ENCODE measurements at places on chromosomes 2 and 18.

- DNase-seq, result no peak
Observed at GRCh38 chr2:132797556-132797955, 127.6 kb upstream of the LYPD1 start.

GRCh38 chr18:32468147-32468845 lies 2.4 kb downstream of the GAREM1 start:
- no peak for DNase-seq

- DNase-seq, result no peak
Observed at GRCh38 chr2:177184606-177185005, 28.0 kb upstream of the HNRNPA3 start.

GRCh38 chr18:71760541-71760940 lies 783.6 kb downstream of the CBLN2 start:
- DNase-seq, result no peak

DNA sequence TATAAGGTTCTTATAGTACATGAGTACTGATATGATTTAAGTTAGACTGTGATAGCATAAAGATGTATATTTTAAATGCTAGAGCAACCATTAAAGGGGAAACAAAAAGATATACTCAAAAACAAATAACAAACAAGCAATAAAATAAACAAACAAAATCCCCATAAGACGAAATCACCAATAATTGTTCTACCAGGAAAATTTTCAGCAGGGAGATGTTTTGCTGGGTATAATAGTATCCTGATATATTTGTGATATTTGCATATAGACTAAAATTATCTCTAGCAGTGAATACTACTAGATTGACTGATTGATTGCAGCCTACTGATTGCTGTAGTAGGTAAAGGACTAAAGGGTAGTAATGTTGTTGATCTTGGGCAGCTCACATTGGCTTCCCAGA lies 177.4 kb downstream of the TMEM182 start:
- DNase-seq, result no peak

DNA sequence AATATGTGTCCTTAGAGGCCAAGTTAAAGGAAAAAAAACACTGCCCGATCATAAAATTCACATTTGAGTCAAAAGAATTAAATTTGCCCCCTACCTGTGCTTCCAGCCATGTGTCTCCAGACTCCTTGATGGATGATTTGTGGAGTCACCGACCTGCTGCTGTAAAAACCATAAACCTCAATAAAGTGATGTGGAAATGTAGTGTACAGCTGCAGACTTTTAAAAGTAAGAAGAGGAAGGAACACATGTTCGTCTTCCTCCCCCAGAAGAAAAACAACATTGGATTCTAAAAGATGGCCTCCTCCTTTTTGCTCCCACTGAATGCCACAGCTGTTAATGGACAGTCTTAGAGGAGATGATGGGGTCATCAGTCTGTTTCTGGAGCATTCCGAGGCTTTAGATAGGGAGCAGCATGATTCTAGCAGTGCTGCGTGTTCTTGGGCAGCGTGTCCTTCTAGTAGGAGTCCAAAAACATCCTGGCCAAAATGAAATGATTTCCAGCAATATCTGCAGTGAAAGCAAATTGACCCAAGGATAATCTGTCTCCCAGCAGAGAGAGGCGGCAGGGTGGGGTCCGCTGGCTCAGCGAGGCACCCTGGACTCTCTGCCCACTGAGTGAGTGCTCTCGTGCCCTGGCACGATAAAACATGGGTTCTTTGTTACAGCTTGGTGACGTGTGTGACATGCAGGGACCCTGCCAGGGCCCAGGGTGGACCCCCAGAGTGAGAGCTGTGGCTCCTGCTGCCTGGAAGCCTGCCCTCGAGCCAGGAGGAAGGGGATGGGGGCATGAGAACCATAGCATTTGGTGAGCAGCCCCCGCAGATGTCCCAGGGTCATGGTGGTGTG lies 196.1 kb downstream of the FAM210A start:
- DNase-seq, result no peak

GRCh38 chr2:23861952-23862351 lies 65.0 kb downstream of the ATAD2B start:
- DNase-seq, result no peak

DNA sequence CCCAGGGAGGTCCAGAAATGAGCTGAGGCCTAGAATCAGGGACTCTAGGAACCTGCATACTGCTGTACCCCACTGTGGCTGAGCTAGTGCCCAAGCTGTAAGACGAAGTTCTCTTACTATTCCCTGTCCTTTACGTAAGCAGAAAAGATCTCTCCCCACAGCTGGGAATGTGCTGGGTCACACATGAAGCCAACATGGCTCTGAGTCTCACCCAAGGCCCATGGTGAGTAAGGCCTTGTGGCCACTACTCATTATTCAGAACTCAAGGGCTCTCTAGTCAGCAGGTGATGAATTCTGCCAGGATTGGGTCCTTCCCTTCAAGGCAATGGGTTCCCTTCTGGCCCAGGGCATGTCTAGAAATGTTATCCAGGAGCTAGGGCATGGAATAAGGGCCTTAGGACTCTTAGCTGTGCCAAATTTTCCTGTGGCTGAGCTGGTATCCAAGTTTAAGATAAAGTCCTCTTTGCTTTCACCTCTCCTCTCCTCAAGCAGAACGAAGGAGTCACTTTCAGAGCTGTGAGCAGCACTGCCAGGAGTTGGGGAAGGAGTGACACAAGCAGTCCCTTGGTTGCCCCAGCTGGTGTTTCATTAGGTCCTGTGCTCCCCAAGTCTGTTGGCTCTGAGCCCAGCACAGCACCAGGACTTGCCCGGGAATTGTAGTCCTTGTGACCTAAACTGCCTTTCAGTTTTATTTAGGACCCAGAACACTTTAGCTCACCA lies 707.6 kb downstream of the SLC4A3 start:
- no peak for DNase-seq

- DNase-seq, result no peak
Observed at GRCh38 chr2:59826177-59826576, 727.3 kb downstream of the BCL11A start.

DNA sequence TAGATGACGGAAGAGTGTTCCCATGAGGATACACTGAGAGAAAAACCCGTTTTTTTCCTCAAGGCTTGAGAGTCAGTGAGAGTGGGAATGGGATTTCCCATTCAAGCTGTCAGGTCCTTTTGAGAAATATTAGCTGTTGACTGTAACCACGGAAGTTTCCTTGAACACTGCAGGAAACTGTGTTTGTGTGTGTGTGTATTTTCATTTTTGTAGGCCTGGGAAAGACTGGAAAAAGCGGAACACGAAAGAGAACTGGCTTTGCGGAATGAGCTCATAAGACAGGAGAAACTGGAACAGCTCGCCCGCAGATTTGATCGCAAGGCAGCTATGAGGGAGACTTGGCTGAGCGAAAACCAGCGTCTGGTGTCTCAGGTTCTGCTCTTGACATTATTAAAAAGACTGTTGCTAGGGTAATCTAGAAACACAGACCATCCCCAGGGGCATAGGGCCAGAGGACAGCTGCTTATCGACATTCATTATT lies 98.8 kb upstream of the EML6 start:
- no peak for DNase-seq

GRCh38 chr2:64342195-64343099 lies 111.5 kb upstream of the LGALSL start:
- no peak for DNase-seq

GRCh38 chr2:239177908-239178307 lies 222.9 kb downstream of the HDAC4 start:
- no peak for DNase-seq

DNA sequence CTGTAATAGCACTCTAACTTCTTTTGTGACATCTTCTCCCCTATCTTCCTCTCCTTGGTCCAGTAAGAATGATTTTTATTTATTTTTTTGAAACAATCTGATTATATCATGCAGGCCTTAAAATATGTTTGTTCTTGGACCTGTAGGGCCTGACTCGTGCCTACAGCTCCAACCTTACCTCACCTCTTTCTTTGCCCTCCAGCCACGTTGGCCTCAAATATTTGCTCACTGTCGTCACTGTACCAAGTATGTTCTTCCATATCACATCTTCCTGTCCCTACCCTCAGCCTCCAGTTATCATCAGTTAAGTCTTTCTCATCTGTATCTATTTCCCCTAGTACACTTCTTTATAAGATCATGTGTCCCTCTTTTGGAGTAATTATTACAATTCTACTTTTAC lies 125.5 kb downstream of the CDH7 start:
- DNase-seq, result no peak

DNA sequence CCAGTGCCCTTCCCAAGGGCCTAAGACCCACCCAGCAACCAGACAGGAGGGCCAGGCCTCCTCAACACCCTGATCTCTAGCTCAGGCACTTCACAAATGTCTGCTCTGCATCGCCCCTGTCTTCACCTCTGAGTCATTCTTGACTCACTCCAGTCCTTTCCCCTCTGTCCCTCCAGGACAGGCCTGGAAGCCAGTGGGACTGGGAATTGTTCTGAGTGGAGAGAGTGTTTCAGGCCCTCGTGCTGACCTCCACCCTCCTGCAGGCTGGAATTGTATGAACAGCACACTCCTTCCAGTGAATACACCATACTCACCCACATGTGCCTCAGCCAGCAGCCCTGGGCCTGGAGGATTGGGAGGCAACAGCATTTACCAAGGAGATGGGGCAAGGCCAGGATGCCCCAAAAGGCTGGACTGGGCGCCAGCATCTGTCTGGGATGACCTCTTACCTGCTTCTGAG lies 304.2 kb downstream of the CYP26B1 start:
- no peak for DNase-seq

- DNase-seq, result no peak
Observed at GRCh38 chr2:25757906-25758305, 84.5 kb upstream of the DTNB start.

DNA sequence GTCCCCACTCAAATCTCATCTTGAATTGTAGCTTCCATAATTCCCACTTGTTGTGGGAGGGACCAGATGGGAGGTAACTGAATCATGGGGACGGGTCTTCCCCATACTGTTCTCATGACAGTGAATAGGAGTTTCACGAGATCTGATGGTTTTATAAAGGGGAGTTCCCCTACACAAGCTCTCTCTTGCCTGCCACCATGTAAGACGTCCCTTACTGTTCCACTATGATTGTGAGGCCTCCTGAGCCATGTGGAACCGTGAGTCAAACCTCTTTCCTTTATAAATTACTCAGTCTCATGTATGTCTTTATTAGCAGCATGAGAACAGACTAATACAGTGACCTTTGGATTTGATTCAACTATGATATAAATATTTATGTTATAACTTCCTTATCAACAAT lies 78.0 kb downstream of the CYRIA start:
- no peak for DNase-seq

GRCh38 chr18:27604583-27604982 lies 419.5 kb upstream of the CHST9 start:
- no peak for DNase-seq

DNA sequence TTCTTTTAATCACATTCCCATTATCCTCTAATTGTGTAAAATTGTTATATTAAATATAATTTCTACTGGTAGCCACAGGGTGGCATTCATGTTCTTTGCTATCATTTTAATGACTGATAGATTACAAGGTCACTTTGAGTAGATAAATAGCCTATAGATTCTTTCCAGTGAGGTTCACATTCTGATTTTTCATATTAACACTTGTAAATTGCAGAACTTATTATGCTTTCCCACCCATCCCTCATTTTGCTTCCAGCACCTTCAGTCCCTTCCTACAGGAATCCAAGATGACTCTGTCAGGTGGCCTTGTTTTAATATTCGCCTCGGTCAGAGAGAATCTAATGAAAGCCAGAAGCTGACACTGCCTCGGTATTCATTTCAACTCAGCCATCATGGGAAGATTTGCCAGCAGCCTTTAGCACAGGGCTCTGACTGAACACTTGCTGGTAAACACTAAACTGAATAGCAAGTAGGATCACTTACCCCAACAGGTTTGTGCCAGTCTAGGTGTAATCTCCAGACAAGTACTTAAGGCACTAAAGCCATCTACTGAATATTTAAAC lies 101.2 kb upstream of the FSHR start:
- DNase-seq, result no peak

- no peak for DNase-seq
Observed at GRCh38 chr2:14693874-14694273, 61.4 kb downstream of the LRATD1 start.

GRCh38 chr2:195202163-195202845 lies 454.7 kb upstream of the SLC39A10 start:
- no peak for DNase-seq

- DNase-seq, result no peak
Observed at GRCh38 chr2:28428486-28428885, 35.8 kb downstream of the FOSL2 start.

GRCh38 chr2:27721335-27721734 lies 50.2 kb upstream of the MRPL33 start:
- DNase-seq, result no peak

DNA sequence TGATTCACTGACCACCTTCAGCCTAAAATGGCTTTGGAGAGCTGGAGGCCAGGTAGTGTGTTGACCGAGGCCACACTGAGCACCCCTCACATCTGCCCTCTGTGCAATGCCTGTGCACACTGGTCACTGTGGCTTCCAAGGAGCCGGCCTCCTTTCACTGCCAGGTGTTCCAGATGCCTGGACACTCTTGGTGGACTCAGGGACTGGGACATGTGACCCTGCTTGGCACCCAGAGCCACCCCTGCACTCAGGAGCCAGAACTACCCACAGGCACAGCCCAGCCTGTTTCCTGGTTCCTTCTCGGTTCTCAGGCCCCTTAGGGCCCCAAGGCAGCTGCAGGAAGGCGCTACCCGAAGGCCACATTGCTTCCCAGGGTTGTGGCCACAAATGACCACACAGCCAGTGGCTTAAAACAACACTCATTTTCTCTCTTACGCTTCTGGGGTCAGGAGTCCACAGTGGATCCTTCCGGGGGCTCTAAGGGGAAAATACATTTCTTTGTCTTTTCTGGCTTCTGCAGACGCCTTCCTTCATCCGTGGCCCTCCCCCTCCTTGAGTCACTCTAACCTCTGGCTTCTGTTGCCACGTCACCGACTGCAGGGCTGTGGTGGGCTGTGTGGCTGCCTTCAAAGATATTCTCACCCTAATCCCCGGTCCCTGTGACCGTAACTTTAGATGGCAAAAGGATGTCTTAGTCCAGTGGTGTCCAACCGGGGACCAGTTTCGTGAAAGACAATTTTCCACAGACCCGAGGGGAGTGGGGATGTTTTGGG lies 78.6 kb downstream of the ASB1 start:
- DNase-seq, result no peak

GRCh38 chr2:84840306-84840705 lies 40.6 kb downstream of the TRABD2A start:
- no peak for DNase-seq

GRCh38 chr2:71467180-71467815 lies 13.9 kb downstream of the DYSF start:
- no peak for DNase-seq

- no peak for DNase-seq
Observed at GRCh38 chr2:228802181-228803071, 468.7 kb downstream of the PID1 start.

- DNase-seq, result no peak
Observed at GRCh38 chr18:39681061-39681460, 2115.5 kb upstream of the CELF4 start.

Data from esophagus squamous epithelium (tissue), 5 donors.